ENCODE measurements at places on chromosomes 13 and 19. TPM values are rescaled to one million over a fixed set of nuclear protein-coding genes. Genes with fewer than 3 reads are reported as not detected.

Gene NLRP5
- total RNA-seq = not detected

DNA sequence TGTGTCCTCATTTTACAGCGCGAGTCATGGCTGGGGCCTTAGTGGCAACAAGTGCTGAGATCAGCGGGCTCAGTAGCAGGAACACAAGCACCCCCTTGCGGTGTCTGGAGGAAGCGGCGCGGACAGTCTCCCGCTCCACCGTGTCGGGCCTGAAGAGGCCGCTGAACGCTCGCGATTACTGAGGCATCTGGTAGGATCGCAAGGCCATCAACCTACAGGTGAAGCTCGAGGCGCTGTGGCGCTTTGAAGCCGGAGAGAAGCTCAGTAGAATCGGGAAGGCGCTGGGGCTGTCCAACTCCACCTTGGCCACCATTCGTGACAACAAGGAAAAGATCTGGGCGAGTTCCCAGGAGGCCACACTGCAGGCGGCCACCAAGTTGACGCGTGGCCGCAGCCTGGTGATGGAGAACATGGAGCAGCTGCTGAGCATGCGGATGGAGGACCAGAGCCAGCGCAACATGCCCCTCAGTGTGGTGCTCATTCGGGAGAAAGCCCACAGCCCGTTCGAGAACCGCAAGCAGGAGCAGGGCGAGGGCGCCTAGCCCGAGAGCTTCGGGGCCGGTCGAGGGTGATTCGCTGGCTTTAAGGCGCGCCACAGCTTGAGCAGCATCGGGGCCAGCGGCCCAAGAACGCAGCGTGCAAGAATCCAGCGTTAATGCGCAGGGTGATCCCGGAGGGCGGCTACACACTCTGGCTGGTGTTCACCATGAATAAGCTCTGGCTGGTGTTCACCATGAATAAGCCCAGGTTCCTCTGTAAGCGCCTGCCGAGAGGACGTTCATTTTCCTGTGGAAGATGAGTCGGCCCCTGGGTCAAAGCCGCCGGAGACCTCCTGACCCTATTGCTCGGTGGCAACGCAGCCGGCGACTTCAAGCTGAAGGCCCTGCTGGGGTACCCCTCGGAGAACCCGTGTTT lies 8.3 kb upstream of the MZF1 start:
- peak; percentile 89 for DNase-seq

Gene IPO5
- total RNA-seq = 277 TPM

DNA sequence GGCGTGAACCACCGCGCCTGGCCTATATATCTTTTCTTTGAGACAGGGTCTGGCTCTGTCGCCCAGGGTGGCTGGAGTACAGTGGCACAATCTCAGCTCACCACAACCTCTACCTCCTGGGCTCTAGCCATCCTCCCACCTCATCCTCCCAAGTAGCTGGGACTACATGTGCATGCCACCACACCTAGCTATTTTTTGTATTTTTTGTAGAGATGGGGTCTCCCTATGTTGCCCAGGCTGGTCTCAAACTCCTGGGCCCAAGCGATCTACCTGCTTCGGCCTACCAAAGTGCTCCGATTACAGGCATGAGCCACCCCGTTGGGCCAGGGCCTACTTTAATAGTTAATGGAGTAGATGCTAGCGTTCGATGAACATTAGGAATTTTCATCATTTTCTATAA lies 3.4 kb downstream of the TNPO2 start:
- no peak for DNase-seq

- no peak for DNase-seq
Measured at GRCh38 chr13:107665926-107666458, 549.3 kb downstream of the LIG4 start.

DNA sequence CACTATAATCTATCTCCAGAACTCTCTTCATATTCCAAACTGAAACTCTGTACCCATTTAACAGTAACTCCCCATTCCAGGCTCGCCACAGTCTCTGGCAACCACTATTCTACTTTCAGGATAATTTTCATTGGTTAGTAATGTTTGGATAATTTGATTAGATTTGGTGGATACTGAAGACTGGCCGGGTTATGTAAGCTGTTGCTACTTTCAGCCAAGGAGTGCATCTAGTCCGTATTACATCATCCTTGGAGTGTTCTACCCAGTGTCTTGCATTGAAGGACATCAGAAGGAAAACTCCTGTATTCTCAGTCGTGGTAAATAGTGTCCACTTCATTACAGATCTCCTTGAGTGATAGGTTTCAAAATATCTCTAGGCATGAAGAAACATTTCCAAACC lies 60.5 kb downstream of the PCCA start:
- no peak for DNase-seq

- DNase-seq = no peak
Measured at GRCh38 chr13:97257228-97257755, 35.2 kb downstream of the MBNL2 start.

Gene POU2F2
- 50.8 TPM for total RNA-seq

- DNase-seq = no peak
Measured at GRCh38 chr13:38167164-38167822, 182.4 kb upstream of the UFM1 start.

- no peak for DNase-seq
Measured at GRCh38 chr13:25172303-25172630, 179 bp upstream of the AMER2 start.

DNA sequence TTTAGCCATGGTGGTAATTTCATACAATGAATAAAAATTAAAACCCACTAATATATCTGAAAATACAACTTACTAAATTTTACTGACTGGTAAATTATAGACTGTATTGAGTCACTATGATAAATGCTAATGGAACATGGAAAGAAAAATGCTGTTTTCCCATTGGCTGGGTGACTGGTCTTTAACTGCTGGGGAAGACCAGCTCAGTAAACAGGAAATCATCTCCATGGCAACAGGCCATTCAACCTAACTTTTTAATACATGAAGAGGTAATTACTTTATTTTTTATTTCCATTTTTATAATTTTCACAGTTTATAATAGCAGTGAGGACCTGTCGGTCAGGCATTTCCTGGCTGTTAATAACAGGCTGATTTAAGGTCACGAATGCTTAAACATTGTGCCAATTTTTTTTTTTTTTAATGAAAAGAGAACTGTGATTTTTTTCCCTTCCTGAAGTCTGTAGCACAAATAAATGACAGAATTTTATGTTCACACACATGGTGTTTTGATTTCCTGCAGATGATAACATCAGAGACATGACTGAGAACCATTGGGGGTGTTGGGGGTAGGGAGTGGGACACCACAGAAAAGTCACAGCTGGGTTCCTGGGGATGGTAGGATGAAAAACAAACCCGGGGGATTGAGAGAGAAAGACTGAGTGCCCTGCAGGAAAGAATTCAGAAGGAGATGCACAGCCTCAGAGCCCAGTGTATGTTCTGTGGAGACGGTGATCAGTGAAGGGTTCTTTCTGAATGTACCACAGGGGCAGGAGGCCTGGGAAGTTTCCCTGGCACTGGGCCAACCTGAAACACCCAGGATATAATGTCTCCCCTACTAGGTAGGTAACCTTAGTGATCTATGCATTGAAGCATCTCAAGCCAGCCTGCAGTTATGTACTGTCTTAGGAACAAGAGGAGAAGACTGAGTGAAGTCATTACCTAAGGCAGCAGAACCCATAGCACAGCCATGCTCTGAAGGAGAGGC lies 297.1 kb downstream of the COG6 start:
- DNase-seq = no peak

GRCh38 chr19:58575183-58576041 lies 2.3 kb upstream of the MZF1 start:
- peak; percentile 87 for DNase-seq

Gene KIR2DL1
- total RNA-seq = not detected

GRCh38 chr19:6736169-6736916 lies 1.0 kb downstream of the GPR108 start:
- DNase-seq = peak; percentile 77

Gene ZNF443
- total RNA-seq = 2.7 TPM

GRCh38 chr13:109968876-109969577 lies 182.6 kb upstream of the IRS2 start:
- no peak for DNase-seq

DNA sequence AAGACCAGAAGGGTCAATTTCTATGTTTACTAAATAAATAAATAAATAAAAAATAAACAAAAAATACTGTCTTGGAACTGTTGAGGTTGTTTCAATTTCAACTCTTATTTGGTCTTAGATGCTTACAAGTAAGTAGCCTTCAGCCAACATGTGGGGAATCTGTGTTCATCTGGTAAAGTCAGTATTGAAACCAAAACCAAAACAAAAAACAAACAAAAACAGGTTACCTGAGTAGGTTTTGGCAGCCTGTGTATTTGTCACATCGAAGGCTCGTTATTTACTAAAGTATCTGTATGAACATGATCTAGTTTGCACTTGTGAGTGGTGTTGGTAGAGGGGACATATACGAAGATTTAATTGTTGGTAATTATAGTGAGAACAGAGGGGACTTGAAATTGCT lies 471.5 kb downstream of the SLITRK5 start:
- no peak for DNase-seq

Gene UQCR11
- 244 TPM for total RNA-seq

Gene IGFL1
- not detected for total RNA-seq

Gene TMEM150B
- not detected for total RNA-seq

Gene SLC5A5
- total RNA-seq = 1.5 TPM

GRCh38 chr13:28094306-28094705 lies 6.1 kb downstream of the FLT3 start:
- no peak for DNase-seq

- no peak for DNase-seq
Measured at GRCh38 chr13:100811024-100811865, 136.7 kb upstream of the TMTC4 start.

DNA sequence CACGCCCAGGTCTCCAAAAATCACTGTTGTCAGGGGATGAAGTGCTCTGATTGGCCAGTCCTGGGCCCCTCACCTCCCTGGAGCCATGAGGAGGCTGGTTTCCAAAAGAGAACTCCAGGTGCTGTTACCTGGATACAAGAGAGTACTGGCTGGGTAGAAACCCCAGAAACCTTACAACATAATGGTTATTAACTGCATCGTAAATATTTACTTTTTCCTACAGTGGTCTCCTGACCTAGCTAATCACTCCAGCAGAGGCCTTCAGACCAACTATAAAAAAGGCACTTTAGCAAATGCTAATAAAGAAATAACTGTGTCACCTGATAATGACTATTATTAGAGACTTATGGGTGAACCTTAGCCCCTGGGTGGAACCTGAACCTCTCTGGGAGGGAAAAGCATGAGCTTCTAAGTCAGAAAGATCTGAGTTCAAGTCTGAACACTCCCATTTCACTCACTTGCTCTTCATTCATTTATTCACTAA lies 1.5 kb upstream of the IGSF23 start:
- no peak for DNase-seq

GRCh38 chr19:49327878-49328544 lies 3.0 kb upstream of the SLC6A16 start:
- peak; percentile 50 for DNase-seq

- no peak for DNase-seq
Measured at GRCh38 chr13:75360170-75360569, 121.8 kb downstream of the TBC1D4 start.

GRCh38 chr13:29540334-29540733 lies 55.2 kb downstream of the SLC7A1 start:
- DNase-seq = no peak

Gene NCAN
- total RNA-seq = not detected

Gene MADCAM1
- total RNA-seq = 0.21 TPM

- DNase-seq = no peak
Measured at GRCh38 chr19:32367063-32367462, 21.7 kb downstream of the ZNF507 start.

GRCh38 chr13:92963029-92963428 lies 263.6 kb upstream of the GPC6 start:
- DNase-seq = no peak

Gene FZR1
- 32.6 TPM for total RNA-seq

Gene TEX29
- total RNA-seq = 0.46 TPM

GRCh38 chr19:54434873-54435214 lies 14.2 kb upstream of the LENG8 start:
- DNase-seq = peak; percentile 23

Gene MAG
- total RNA-seq = 0.29 TPM

Gene FPR3
- total RNA-seq = not detected

DNA sequence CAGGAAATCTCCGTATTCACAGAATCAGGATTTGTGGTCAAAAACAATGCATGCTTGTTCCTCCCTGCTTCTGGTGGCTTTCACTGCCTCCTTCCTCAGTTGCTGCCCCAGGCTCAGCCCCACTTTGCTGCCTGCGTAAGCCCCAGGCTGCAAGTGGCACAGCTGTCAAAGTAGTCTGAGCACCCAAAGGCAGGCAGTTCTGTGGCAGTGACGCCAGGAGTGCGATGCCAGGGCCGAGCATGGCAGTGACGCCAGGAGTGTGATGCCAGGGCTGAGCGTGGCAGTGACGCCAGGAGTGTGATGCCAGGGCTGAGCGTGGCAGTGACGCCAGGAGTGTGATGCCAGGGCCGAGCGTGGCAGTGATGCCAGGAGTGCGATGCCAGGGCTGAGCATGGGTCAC lies 77.3 kb upstream of the GPR183 start:
- peak; percentile 57 for DNase-seq

Gene HNRNPUL1
- total RNA-seq = 255 TPM

DNA sequence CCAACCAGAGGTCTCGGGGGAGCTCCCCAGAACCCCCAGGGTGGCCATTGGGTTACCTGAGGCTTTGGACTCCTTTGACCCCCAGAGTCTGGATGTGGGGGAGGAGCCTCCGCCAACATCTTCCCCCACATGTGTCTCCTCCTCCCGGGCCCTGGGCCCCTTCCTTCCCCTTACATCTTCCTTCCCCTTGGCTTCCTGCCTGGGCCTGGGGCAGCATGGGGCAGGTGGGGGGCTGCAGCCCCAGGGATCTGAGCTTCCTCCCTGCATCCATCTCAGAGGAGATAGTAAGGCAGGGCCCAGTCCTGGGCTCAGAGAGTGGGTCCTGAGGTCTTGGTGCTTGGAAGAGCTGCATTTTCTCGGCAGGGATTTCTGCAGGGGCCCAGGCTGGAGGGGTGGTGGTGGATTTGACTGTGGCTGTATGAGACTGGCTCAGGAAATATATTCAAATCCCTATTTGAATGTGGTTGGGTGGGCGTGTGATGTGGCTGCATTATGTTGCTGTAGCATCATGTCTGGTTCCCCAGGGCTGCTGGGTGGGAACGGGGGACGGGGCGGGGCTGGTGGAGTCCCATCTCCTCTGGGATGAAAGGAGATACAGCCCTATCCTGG lies 919 bp downstream of the VAV1 start:
- DNase-seq = peak; percentile 72

Gene KIR2DL3
- total RNA-seq = not detected

DNA sequence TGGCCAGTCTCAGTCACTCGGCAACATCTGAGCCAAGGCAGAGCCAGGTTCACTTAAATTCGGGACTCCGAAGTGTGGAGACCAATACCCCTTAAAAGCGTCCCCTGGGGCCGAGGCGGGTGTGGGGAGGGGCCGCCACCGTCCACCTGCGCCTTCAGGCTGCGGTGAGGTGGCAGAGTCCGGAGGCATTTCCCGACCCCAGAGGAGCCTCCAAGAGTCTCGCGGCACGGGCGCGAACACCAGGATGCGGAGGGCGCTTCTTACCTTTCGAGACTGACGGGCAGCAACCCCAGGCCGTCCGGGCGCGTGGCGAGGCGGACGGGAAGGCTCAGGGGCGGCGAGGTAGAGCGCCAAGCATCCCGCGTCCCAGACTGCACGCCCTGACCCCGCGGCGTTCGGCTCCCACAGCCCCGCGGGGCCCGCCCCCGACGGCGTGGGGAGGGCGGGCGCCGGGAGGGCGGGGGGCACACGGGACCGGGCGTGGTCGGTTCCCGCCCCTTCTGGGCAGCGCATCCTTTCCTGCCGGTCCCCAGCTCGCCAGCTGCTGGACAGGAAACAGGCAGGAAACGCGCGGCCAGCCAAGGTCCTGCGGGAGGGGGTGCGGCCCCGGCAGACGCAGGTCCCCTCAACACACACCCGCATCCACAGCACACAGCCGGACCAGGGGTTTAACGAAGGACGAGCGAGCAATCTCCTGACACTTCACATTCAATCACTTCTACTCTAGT lies at the start of gene THSD1:
TSS of gene THSD1 (minus strand) at position 406 of the 728 bp plus-strand sequence. CDS start 3,572 bp downstream, outside the sequence.
- DNase-seq = peak; percentile 22

Gene MBD3L2
- total RNA-seq = not detected
